ENCODE measurements at places on chromosomes 11 and 22.

DNA sequence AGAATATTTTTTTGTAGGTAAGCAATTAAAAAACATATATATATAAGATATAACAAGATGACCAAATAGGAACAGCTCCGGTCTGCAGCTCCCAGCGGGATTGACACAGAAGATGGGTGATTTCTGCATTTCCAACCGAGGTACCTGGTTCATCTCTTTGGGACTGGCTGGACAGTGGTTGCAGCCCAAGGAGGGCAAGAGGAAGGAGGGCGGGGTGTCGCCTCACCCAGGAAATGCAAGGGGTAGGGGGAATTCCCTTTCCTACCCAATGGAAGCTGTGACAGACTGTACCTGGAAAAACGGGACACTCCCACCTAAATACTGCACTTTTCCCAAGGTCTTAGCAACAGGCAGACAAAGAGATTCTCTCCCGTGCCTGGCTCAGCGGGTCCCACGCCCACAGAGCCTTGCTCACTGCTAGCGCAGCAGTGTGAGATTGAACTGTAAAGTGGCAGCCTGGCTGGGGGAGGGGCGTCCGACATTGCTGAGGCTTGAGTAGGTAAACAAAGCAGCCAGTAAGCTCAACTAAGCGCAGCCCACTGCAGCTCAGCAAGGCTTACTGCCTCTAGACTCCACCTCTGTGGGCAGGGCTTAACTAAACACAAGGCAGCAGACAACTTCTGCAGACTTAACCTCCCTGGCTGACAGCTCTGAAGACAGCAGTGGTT is 163.8 kb downstream of the CWF19L2 start:
- no peak for DNase-seq

DNA sequence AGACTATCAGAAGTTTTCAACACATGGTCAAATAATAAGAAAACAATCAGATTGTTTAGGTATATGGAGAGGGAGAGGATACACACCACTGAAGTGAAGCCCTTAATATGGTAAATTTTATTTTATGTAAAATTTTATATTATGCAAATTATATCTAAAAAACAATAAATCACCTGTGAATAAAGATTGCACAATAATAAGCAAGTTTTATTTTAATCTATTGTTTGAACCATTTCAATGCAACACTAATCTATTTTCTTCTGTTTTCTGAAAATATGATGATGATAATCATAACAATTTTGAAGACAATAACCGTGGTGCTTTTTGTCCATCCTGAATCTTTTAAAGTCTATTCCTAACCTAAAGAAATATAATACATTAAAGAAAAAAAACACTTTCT is 1473.5 kb upstream of the TENM4 start:
- no peak for DNase-seq

DNA sequence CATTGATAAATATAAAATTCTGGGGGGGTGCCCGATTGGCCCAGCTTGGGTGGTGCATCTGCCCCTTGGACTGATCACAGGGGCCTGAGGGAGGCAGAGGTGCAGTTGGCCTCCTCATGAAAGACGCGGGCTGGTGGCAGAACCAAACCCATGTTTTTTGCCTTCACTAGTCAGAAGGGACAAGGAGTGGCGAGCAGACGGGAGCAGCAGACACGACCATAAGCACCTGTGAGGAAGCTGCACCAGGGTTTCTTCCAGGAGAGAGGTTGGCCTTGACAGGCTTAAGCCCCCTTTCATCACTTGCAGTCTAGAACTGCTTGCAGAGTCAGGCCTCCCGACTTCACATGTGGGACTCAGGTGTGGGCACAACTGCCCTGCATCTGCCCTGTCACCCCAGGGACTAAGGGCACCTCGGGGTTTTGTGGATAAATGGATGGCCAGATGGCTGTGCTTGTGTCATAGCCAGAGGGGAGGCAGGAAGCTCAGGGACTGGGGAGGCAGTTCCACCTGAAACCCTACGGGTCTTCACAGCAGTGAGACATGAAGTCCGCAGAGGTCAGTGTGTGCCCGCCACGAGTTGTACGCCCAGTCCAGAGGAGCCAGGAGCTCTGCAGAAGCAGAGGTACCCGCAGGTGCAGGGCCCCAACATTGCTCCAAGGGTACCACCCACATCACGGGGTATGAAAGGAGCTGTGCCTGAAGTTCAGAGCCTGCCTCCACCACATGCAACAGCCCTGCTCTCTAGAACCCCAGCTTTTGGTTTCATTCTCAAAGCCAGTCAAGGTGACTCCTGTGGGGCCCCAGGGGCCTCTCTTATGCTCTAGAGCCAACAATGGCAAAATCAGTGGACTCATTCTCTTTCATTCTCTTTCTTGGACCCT is 18.2 kb upstream of the SYT13 start:
- no peak for DNase-seq

GRCh38 chr11:66011785-66012303 is at the start of gene CST6:
TSS of gene CST6 (plus strand) at chr11:66012008. CDS start at chr11:66012045, 37 bp downstream.
- DNase-seq: no peak

GRCh38 chr22:45120931-45121330 is 42.8 kb upstream of the NUP50 start:
- DNase-seq: no peak

GRCh38 chr11:90822996-90823395 is 600.1 kb upstream of the CHORDC1 start:
- no peak for DNase-seq

GRCh38 chr11:2399488-2400068 is 972 bp upstream of the TSSC4 start:
- no peak for DNase-seq

DNA sequence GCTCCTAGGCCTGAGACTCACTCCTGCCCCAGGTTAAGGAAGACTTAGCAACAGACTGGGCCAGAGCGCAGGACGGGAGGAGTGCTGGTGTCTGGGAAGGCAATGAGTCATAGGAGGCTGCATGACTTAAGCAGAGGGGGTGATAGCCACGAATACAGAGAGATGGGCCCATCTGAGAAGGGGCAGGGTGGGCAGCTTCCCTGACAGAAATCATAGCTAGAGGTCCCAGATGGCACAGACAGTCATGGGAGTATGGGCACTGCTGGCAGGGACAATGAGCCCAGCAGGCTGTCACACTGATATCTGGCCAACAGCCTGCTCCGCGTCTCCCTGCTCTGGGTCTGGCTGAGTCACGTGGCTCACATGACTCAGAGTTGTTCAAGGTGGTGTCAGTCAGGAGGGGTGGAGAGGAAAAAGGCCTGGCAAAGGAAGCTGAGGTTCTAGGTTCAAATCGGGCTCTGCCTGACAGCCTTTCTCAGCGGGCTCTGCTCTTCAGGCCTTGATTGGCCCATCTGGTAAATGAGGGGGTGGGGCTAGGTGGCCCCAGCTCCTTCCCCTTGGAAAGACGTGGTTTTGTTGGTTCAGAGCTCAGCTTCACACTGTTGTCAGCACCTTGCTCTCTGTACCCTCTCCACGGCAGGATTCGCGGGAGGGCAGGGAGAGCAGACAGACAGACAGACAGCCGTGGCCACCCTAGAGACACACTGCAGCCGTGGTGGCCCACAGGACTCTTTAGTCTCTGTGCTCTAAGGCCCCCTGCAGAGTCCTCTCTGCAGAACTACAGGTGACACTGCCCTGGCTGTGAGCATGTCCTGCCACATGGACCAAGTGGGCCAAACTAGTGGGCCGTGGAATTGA is 47.8 kb downstream of the DBX1 start:
- DNase-seq: peak; percentile 8

GRCh38 chr11:11432621-11433319 is 79.7 kb upstream of the CSNK2A3 start:
- DNase-seq: no peak

DNA sequence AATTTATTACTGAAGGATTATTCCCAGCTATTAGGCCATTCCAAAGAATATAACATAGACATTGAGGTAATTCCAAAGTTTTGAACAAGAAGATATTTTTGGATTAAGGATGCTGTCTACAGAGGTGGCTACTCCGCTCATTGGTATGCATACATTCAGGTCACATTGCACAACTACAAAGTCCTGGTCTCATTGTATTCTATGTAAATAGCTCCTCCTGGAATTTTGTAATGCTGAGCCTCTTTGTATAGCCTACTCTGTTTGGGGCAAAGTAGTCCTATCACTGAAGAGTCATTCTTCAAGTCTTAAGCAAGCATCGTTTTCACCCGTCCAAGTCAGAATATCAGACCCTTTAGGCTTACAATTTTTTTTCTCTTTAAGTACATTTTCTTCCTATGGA is 142.4 kb downstream of the KIF18A start:
- DNase-seq: no peak

- no peak for DNase-seq
These were observed 15.9 kb downstream of the PTDSS2 start for GRCh38 chr11:465896-466530.

DNA sequence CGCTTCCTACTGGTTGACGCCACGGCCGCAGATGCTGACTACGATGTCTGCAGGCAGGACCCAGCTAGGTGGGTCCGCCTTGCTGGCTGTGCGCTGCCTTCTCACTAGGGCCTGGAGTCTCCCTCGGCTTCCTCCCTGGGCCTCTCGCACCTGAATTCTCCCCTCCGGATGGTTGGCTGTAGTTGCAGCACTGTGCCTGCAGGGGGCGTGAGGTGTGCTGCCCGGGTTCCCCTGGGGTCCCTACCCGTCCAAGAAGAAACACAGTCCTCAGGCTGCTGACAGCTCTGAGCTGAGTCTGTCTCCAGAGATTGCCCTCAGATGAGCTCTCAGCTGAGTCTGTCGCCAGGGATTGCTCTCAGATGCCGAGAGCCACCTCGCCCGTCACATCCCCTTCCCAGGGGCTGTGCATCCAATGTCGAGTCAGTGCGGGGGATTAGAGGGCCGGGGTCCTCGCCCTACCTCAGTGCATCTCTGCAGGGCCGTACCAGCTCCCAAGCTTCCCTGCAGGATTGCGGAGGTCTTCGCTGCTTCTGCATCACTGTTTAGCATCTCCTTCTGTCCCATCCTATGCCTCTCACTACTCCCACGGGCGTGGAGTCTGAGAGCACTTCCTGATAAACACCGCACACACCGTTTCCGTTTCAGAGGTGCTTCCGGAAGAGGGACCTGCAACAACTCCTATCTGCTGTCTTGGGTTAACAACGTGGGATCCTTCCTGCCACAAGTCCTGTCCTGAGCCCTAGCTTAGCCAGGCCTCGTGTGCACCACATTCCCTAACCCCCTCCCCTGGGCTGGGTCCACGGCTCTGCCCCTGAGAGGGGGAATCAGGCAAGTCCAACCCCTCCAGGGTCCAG is 196.9 kb downstream of the CSNK2A3 start:
- DNase-seq: peak; percentile 59

DNA sequence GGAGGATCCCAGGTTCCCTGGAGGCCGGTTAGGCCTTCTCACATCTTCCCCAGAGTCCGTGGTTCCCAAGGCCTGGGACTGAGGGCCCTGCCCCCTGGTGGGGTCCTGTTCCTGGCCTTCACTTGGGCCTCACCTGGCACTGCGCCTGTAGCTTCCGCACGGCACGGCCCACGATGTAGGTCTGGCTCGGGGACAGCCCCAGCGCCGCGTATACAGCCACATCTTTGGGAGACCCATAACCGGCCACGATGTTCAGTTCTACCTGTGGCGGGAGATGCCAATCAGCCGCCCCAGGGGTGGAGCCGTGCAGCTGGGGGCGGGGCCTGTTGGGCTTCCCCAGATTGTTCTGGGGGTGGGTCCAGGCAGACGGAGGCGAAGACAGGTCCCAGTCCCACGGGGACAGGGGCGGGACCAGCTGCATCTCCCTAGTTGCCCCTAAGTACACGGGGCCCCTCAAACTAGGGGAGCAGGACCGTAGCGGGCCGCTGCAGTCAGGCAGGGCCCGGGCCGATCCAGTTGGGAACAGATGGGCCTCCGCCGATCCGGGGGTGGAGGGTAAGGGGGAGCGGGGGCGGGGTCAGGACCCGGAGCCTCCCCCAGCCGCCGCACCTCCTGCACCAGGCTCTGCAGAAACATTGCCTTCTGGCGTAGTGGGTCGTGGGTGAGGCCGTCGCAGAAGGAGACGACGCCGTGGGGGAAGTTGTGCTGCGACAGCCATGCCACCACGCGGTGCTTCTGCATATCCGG is 10.1 kb downstream of the AIP start:
- peak; percentile 26 for DNase-seq

DNA sequence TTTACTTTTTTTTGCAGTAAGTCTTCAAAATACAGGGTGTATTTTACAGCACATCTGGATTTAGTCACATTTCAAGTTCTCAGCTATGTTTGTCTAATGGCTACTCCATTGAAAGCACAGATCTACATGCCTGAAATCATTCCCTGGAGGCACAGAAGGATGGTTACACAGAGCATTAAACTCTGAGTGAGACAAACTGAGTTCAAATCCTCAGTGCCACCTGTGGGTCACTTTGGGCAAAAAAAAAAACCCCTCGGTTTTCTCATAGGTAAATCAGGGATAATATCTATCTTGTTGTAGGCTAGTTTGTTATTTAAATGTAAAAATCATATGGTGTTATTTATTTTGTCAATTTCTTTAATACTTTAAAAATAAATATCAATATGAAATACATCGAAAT is 7.7 kb downstream of the ANKRD49 start:
- no peak for DNase-seq

DNA sequence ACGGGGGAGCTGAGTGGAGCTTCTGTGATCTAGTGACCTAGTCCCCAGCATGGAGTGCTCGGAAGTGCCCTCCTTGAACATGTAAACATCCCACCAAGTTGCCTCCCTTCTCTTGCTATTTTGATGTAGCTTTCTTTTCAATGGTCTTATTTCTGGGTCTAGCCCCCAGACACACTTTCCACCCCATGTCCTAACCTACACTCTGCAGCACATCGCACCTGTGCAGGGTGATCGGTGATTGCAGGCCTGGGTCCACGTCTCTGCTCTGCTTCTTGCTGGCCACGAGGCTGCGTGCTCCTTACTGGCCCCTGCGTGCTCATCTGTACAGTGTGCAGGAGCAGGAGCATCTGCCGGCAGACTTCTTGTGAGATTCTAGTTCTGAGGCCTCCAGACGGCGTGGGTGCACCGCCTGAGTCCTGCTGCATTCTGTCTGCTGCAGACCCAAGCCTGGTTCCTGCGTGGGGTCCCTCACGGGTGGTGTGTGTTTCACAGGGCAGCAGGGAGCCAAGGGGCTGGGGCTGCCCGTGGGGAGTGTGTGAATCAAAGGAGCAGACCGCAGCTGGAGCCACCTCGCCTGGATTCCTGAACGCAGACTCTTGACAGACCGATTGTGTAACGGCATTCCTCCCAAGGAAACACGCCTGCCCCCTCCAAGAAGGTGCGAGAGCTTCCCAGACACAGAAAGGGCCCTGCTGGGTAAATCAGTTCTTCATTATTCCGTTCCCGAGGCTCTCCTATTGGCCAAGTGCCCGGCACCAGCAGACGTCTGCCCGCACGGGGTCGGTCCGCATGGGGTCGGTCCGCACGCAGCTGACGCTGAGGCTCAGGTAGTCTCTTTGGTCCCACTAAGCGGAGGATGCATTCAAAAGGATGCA is 44.4 kb upstream of the MYEOV start:
- DNase-seq: no peak
